Endothelial cell (in vitro differentiated cells): ENCODE measurements at places on chromosomes 4 and X.
A peak's percentile ranks its signal among the peaks of the same experiment; 100 is the strongest.

DNA sequence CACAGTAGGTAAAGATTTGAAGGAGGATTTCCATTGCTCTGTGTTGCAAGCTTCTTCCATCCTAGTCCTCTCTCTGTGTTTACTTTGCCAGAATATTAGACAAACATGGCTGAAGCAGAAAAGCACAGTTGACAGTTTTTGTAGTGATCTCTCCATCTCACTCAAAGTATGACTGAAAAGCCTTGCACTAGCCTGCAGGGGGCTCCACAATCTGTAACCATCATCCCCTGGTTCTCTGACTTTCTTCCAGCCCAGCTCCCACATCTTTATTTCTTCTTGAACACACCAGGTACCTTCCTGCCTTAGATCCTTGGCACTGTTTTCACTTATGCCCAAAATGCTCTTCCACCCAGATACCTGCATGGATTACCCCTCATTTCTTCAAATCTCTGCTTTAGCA lies 34.1 kb upstream of the HHIP start:
- DNase-seq: peak; percentile 21

GRCh38 chrX:11296051-11296450 lies 2.8 kb downstream of the AMELX start:
- no peak for DNase-seq

- DNase-seq: peak; percentile 42
Observed at GRCh38 chrX:19514791-19515614, at the start of gene MAP3K15. TSS of gene MAP3K15 (minus strand) at chrX:19515508. CDS start at chrX:19515261, 247 bp downstream.

- DNase-seq: peak; percentile 45
Observed at GRCh38 chr4:2931512-2932301, 31.5 kb downstream of the NOP14 start.

- peak; percentile 71 for DNase-seq
Observed at GRCh38 chr4:5890063-5890727, 2.7 kb downstream of the CRMP1 start.
